ENCODE measurements at places on chromosomes 7 and 10.

- DNase-seq = no peak
Observed at GRCh38 chr10:93313798-93314197, 168.3 kb downstream of the MYOF start.

DNA sequence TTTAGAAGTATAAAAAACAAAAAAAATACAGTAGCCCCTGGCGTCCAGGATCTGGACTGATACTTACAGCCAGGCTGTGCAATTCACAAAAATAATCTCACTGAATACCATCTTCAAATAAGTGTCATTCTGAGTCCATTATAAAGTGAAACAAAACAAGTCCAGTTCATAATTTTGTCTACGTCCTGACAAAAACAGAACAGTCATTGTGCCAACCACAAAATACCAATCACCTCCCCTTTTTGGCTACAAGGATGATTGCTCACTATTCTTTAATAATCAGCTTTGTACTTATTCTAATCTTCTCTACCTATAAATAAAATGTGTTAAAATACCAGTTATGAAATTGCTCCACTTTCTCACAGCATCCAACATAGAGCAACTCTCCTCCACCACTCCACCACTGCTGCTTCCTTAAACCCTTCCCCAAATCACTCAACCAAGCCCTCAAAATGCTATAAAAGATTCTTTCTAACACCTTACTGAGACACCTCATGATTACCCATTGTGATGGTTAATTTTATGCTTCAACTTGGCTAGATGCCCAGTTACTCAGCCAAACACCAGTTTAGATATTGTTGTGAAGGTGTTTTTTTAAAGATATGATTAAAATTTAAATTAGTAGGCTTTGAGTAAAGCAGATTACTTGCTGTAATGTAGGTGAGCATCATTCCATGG is 479.8 kb upstream of the SEMA3A start:
- no peak for DNase-seq

GRCh38 chr10:97601268-97602215 is 12.0 kb downstream of the C10orf62 start:
- no peak for DNase-seq

DNA sequence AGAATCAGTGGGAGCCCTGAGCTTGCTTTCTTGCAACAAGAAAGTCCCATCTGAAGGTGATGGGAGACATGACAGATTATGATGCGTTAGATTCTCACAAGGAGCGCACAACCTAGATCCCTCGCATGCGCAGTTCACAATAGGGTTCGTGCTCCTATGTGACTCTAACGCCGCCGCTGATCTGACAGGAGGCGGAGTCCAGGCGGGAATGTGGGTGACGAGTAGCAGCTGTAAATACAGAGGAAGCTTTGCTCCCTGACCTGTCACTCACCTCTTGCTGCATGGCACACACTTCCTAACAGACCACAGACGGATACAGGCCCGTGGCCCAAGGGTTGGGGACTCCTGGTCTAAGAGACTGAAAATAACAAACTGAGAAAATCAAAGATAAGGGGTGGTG is 1163.4 kb upstream of the AUTS2 start:
- no peak for DNase-seq

DNA sequence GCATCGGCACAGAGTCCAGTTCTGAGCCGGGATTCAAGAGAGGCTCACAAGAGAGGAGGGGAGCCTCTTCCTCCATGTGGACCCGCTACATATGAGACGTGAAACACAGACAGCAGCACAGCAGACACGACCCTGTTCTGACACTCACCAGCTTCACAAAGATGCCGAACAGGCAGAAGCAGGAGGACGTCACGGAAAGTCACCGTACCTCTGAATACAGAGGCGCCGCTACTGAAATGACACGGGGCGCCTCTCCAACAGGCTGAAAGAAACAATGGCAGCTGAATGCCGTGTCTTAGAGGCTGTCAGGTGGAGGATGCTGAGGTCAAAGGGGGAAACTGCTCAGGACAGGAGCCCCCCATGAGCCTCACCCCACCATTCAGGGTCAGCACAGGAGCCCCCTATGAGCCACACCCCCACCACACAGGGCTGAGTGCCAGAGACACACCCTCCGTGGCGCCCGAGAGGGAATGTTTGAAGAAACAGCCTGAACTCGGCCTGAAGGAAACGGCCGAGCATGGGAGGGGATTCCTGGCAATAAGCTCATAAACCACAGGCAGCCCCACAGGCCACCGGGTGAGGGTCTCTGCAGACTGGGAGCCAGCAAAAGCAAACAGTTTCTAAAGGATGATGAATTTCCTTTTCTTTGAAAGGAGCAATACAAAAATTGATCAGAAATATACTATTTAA is 510.3 kb downstream of the PTPRN2 start:
- no peak for DNase-seq

DNA sequence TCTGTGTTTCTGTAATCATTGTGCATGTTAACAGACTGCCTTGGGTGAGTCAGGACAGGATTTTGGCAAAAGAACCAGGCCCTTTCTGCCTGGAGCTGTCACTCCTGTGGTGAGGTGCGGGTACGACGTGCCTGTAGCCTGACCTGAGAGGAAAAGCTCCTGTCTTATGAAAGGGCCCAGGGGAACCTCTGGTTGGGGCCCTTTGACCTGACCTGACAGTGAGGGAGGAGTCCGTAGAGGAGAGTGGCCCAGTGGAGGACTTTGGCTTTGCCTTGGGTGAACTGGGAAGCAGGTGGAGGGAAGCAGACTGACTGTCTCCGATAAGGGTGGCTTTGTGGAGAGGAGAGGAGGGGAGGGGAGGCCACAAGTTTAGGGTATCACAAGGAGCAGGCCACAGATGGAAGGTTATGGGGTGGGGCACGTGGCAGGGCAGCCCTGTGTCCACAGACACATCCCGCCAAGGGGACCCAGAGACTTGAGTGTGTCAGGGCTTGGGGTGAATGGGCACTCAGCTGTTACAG is 6.9 kb downstream of the PFKP start:
- DNase-seq = no peak

GRCh38 chr10:127935071-127935561 is 28.2 kb downstream of the PTPRE start:
- DNase-seq = no peak

GRCh38 chr10:71036297-71036966 is 148.1 kb upstream of the PCBD1 start:
- no peak for DNase-seq
